ENCODE measurements at places on chromosomes 7 and 10. TPM values are rescaled to one million over a fixed set of nuclear protein-coding genes. Genes with fewer than 3 reads are reported as not detected.

The ITGA8 gene
- 2.6 TPM for total RNA-seq

The GJD4 gene
- total RNA-seq, result not detected

The PLPP4 gene
- total RNA-seq, result not detected

The C10orf105 gene
- total RNA-seq, result not detected

The GRM8 gene
- total RNA-seq, result not detected

The WEE2 gene
- total RNA-seq, result not detected

The TIMM23B gene
- total RNA-seq, result 29.7 TPM

The COL1A2 gene
- total RNA-seq, result 113 TPM

The TMEM120A gene
- total RNA-seq, result 42.9 TPM

The HSPA12A gene
- 14.2 TPM for total RNA-seq

The FRMPD2 gene
- 4.6 TPM for total RNA-seq

The GPR37 gene
- 3.2 TPM for total RNA-seq

The POLR2J2 gene
- 1.6 TPM for total RNA-seq

The CRPPA gene
- total RNA-seq, result 1.9 TPM

The SPDYE1 gene
- not detected for total RNA-seq

The GIMAP2 gene
- 10.7 TPM for total RNA-seq

The CPVL gene
- 44.2 TPM for total RNA-seq

The SSBP1 gene
- total RNA-seq, result 114 TPM

The MLXIPL gene
- total RNA-seq, result 10.4 TPM

The LLCFC1 gene
- total RNA-seq, result not detected

The CDHR1 gene
- 0.15 TPM for total RNA-seq

The ACTL6B gene
- total RNA-seq, result not detected

The JAZF1 gene
- total RNA-seq, result 8.6 TPM

The RPEL1 gene
- not detected for total RNA-seq

The TMEM229A gene
- total RNA-seq, result not detected

The FAM25G gene
- not detected for total RNA-seq

The ETV1 gene
- total RNA-seq, result 10.1 TPM

The FGFBP3 gene
- total RNA-seq, result 1.1 TPM

The DNAH11 gene
- 2.2 TPM for total RNA-seq

The HTR5A gene
- not detected for total RNA-seq

The SLC26A5 gene
- total RNA-seq, result 0.48 TPM

The CDK1 gene
- total RNA-seq, result 2.2 TPM

The CNPY1 gene
- total RNA-seq, result not detected

The GSTO2 gene
- 22.5 TPM for total RNA-seq

The CUEDC2 gene
- total RNA-seq, result 54.4 TPM

The OR9A2 gene
- not detected for total RNA-seq

The SLC26A3 gene
- 36.4 TPM for total RNA-seq

The PRKG1 gene
- total RNA-seq, result 19.7 TPM

The NUTM2A gene
- total RNA-seq, result 0.98 TPM

The NEUROG3 gene
- not detected for total RNA-seq

The FAM241B gene
- 8.5 TPM for total RNA-seq

The SPDYE5 gene
- total RNA-seq, result not detected

The MACC1 gene
- total RNA-seq, result 39.4 TPM

The DGKI gene
- total RNA-seq, result 2.7 TPM

The ZNF32 gene
- total RNA-seq, result 54.4 TPM

The MGAM2 gene
- under 0.01 TPM for total RNA-seq

The AKR1C8 gene
- 0.33 TPM for total RNA-seq

The TAF5 gene
- 5.9 TPM for total RNA-seq

The MAT1A gene
- not detected for total RNA-seq

The SLC16A12 gene
- 4.8 TPM for total RNA-seq

The GNGT1 gene
- not detected for total RNA-seq
